Stimulated activated CD4-positive, alpha-beta T cell treated with anti-CD3 and anti-CD28 coated beads, Interleukin-15, amount 100 ng/mL, for 1 hour (primary cell): ENCODE measurements at places on chromosomes 6 and 20.

DNA sequence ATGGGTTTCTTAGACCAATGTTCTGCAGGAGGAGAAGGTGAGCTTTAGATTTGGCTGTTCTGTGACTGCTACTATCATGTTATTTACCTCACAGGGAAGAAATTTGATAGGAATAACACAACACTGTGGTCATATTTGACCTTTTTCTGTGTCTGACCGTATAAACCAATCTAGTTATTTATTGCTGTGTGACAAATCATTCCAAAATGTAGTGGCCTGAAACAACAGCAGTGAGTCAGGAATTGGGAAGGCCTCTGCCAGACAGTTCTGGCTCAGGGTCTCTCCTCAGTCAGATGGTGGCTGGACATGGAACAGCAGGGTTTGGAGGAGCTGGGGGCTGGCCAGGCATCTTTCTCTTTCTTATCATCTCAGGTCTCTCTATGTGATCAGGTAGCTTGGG is 33.0 kb downstream of the RIPOR2 start:
- no peak for DNase-seq

- no peak for DNase-seq
Observed at GRCh38 chr6:157300006-157300405, 23.3 kb downstream of the TMEM242 start.

DNA sequence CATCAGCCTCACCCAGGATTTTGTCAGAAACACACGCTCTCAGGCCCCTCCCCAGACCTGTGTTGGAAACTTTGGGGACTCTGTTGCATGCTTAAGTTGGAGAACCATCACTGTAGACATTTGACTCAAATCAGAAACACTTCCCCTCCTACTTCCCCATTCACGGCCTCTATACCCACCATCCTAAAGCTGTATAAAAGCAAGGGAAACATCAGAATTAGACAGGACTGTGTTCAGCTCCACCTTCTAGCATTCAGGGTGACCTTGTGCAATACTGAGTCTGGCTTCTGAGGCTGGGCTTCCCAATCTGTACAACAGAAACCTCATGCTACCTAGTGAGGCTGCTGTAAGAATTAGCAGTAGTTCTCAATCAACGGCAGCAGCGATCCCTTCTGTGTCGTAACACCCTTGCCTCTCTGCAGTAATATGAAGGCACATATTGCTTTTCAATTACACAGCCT is 252.3 kb downstream of the LY86 start:
- DNase-seq: no peak

- no peak for DNase-seq
Observed at GRCh38 chr6:11011787-11012234, 32.3 kb downstream of the ELOVL2 start.

GRCh38 chr6:150546457-150546856 is 53.2 kb upstream of the PLEKHG1 start:
- DNase-seq: no peak

GRCh38 chr6:130009146-130009545 is 9.2 kb upstream of the L3MBTL3 start:
- DNase-seq: no peak

GRCh38 chr6:20931093-20931492 is 396.8 kb downstream of the CDKAL1 start:
- no peak for DNase-seq

DNA sequence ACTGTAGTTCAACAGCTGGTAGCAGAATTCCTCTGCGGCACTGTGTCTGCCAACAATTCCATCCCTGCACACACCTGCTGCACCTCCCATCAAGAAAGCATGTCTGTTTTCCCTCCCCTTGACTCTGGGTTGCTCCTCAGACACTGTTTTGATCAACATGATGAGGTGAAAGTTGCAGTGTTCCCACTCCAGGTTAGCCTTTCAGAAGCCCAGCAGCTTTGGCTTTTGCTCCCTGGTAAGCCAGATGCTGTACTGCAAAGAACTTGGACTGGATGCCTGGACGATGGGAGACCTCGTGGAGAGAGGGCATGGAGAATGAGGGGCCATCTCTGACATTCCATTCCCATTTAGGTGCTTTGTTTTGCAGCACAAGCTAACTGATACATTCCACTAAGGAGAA is 79.1 kb upstream of the MAFB start:
- no peak for DNase-seq

GRCh38 chr6:143783077-143783476 is 60.1 kb upstream of the LTV1 start:
- no peak for DNase-seq

DNA sequence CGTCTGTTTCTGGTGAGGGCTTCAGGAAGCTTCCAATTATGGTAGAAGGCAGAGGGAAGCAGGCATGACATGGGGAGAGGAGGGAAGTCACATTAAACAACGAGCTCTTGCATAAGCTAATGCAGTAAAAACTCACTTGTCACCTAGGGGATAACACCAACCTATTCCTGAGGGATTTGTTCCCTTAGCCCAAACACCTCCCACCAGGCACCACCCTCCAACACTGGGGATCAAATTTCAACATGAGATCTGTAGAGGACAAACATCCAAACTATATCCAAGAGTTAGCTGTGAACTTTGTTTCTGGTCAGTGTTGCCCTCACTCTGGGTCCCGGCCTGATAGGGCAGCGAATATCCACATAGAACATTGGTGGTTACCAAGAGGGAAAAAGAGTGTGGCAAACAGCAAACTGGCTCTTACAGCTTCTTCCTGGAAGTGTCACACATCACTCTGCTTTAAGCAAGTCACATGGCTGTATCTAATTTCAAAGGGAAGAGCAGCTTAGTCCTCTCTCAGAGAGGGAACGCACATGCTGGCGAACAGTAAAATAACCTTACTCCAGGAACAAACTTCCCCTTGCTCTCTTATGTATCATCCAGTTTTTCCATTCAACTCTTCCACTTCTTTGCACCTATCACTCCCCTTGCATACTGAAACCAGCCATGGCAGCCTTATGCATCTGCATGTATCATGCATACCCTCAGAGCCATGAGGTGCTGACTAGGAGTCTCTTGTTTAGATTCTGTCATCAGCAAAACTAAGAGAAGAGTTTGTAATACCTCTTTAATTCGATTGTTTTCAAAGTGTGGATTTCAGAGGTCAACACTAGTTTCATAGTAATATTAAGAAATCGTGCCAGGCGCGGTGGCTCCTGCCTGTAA is 4.8 kb upstream of the MOCS1 start:
- no peak for DNase-seq
